ENCODE measurements at places on chromosomes 13 and 19.
A peak's percentile ranks its signal among the peaks of the same experiment; 100 is the strongest.

GRCh38 chr13:40798380-40798779 is 9.0 kb downstream of the SLC25A15 start:
- no peak for DNase-seq

DNA sequence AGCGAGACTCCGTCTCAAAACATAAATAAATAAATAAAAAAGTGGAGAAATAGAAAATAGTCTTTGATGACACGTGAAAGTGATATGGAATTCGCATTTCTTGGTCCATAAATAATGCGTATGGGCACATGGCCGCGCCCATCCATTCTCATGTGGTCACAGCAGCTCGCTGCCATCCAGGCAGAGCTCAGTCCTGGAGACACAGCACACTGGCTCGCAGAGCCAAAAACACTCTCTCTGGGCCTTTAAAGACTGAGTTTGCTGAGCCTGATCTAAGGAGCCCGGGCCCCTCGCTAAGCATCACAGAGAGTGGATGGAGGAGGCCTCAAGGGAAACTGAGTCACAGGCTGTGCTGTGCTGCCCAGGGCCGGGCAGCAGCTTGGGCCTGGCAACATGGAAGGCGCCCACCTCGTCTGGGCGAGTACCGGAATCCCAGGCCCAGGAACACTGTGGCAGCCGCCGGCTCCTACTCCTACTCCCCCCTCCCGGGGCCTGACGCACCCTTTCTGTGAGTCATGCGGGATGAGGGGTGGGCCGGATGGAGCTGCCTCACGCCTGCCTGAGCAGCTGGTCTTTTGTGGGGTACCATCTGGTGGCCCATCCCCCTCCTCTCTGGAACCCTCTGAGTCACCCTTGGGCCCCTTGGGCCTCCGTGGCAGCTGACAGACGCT is 28.9 kb upstream of the CACTIN start:
- no peak for DNase-seq

GRCh38 chr13:112669881-112670499 is 19.8 kb upstream of the ATP11A start:
- DNase-seq, result no peak

GRCh38 chr19:30235946-30236345 is 136.2 kb upstream of the ZNF536 start:
- no peak for DNase-seq

DNA sequence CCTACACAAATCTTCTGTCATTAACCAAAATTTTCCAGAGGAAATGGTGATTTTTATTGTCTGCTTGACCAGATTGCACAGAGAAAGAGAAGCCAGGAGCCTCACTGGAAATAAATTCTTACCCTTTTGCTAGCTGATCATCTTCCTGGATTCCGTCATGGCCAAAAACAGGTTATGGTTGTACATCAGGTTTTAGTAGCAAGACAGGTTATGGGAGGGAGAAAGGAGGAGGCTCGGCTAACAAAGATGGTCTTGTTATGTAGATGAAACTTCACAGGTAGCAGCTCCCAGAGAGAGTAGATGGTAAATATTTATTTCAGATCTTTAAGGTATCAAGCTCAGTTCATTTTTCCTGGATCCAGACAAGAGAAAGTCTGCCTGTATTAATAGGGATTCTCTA is 19.7 kb upstream of the CEACAM3 start:
- DNase-seq, result no peak

- no peak for DNase-seq
Observed at GRCh38 chr19:6693056-6693471, 23.1 kb upstream of the TNFSF14 start.

DNA sequence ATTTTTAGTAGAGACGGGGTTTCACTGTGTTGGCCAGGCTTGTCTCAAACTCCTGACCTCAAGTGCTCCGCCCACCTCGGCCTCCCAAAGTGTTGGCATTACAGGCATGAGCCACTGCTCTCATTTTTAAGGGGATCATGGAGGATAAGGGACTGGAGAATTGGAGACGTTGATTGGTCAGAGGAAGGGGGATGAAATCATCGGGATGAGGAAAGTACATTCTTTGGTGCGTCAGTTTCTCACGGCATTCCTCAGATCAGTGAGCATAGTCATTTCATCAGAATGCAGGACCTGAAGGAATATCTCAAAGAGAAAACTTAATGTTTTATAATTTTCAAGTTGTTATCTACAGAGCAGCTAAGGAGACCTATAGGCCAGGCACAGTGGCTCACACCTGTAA is 14.0 kb downstream of the ZNF114 start:
- DNase-seq, result no peak

GRCh38 chr13:35832551-35832950 is 298.6 kb downstream of the DCLK1 start:
- DNase-seq, result no peak

DNA sequence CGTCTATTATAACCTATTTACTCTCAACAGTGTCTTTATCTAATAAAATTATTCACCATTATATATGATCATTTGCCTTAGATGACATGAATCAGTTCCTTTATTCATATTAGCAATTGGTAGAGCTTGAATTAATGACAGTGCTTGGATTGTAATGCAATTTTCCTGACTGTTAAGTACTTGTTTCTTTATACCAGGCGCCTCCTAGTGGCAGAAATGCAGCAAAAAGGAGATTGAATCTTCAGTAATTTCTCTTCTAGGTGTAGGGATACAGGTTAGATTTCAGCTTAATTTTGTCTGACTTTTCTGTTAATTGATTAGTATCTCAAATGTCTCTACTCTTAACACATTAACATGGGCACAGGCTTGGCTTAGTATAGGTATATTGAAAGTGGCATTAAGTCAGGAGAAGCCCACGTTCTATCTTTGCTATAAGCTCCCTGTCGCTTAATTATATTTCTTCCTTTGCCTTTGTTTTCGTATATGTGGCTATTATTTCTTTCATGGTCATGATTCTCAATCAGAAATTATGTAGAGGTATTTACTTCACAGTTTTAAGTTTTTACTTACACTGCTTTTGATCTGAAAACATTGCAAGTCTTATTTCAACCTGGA is 9.1 kb upstream of the LHFPL6 start:
- peak; percentile 31 for DNase-seq

DNA sequence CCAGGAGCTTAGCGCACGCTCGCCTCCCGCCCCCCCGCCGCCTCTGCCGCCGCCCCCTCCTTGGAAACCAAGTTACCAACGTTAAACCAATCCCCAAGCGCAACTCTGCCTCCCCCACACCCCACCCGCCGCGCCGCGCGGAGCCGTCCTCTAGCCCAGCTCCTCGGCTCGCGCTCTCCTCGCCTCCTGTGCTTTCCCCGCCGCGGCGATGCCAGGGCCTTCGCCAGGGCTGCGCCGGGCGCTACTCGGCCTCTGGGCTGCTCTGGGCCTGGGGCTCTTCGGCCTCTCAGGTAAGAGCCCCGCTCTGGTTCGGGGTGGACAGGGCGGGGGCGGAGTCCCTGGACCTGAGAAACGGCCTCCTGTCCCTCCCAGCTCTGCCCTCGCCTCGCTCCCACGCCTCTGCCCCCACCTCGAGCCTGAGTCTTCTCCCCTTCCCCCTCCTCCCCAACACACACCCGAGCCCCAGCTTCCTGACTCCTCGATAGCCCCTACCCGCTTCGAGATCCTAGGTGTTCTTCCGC is at the start of gene ICAM5:
ICAM5 (plus strand) TSS at position 117 of the 521 bp plus-strand sequence; CDS start at position 209, 92 bp downstream.
- peak; percentile 78 for DNase-seq

- DNase-seq, result no peak
Observed at GRCh38 chr13:108322206-108322824, 52.8 kb downstream of the TNFSF13B start.

DNA sequence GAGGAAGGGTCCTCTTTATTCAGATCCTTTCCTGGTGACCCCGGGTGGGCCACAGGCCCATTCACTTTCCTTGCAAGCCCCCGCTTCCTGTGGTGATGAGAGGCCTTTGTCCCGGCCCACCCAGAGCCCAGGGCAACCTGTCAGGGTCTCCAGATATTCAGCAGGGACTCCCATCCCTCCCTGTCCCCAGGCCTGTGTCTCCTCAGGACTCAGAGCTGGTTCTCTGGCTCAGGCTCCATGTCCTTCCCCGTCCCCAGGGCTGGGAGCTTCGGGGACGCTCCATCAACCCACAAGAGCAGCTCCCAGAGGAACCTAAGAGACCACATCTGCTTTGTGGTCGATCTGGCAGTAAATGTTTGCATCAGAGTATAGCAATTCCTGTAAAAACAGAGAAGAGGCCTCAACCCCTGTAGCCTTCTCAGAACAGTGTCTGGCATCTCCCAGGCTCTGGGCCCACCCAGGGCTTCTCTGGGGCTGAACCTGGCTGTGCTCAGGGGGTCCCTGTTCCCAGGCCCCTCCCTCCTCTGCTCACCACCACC is 7.8 kb downstream of the CEACAM4 start:
- no peak for DNase-seq

DNA sequence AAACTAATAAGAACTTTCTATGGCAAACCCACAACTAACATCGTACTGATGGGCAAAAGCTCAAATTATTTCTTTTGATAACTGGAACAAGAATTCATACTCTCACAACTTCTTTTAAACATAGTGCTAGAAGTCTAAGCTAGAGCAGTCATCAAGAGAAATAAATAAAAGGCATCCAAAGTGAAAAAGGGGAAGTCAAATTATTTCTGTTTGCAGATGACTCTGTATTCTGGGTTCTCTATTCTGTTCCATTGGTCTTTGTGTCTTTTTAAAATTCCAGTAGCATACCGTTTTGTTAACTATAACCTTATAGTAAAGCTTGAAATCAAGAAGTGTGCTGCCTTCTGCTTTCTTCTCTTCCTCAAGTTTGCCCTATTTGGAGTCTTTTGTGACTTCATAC is 1215.9 kb downstream of the UQCRFS1 start:
- no peak for DNase-seq

- no peak for DNase-seq
Observed at GRCh38 chr13:99104396-99104795, 96.3 kb upstream of the UBAC2 start.

DNA sequence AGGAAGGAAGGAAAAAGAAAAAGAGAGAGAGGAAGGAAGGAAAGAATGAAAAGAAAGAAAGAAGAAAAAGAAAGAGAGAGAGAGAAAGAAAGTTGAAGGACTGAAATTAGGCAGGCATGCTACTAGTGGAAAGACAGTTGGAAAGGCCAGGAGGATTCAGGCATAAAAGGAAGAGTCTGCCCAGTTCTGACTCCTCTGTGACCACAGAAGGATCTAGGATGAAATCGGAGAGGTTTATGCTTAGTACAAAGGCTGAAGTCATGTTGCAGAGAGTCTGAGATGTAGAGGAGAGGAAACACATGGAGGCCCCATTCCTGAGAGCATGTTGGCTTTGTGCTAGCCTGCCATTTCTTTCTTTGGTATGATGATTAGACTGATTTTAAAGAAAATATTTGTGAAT is 246.5 kb upstream of the ARGLU1 start:
- DNase-seq, result no peak

DNA sequence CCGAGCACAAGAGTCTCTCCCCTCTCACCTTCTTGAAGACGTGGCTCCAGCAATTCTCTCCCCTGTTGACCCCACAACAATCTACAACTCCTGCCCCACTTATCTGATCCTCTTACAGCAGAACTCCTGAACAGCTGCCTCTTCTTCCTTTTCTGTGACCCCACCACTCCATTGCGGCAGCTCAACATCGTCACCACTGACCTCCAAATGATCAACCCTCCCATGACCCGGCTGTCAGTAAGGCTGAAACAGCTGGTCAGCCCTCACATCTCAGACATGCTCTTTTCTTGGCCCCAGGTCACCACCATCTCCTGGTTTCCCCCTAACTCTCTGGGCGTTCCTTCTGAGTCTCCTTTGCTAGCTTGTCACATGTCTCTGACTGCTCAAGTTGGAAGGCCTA is 1.8 kb downstream of the EXOSC5 start:
- no peak for DNase-seq

DNA sequence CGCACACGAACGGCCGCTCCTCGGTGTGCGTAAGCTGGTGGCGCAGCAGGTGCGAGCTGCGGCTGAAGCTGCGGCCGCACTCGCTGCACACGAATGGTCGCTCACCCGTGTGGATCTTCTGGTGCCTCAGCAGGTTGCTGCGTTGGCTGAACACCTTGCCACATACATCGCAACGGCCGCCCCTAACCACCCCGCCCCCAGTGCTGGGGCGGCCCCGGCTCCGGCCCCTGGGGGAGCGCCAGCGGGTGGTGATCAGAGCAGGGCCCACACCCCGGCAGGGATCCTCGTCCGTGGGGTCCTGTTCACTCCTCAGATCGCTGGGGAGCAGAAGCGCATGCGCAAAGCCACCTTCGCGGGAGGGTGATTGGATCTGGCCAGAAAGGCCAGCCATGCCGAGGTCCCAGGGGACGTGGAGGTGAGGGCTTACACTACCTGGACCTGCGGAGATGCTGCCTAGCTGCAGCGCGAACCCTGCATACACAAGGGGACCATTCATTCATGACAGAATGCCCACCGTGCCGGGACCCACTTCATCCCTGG is 4.7 kb upstream of the UBE2M start:
- peak; percentile 48 for DNase-seq

GRCh38 chr19:40054632-40055031 is 1.4 kb downstream of the ZNF780B start:
- DNase-seq, result no peak

DNA sequence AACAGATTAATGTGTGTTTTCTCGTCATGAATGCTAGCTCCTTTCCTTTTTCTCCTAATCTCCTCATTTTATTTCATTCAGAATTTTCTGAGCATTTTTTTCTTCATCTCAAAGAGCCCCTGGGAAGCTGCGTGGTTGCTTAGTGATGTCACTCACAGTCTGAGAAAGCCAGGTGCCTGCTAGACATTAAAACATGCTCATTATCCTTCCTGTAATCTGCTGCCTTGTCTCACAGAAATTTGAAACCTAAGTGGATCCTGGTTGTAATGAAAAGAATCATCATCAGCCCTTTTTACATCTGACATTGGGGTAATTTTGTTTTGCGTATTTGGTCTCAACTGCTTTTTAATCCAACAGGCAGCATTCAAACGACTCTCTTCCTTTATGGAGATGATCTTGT is 108.2 kb upstream of the RNF113B start:
- no peak for DNase-seq

DNA sequence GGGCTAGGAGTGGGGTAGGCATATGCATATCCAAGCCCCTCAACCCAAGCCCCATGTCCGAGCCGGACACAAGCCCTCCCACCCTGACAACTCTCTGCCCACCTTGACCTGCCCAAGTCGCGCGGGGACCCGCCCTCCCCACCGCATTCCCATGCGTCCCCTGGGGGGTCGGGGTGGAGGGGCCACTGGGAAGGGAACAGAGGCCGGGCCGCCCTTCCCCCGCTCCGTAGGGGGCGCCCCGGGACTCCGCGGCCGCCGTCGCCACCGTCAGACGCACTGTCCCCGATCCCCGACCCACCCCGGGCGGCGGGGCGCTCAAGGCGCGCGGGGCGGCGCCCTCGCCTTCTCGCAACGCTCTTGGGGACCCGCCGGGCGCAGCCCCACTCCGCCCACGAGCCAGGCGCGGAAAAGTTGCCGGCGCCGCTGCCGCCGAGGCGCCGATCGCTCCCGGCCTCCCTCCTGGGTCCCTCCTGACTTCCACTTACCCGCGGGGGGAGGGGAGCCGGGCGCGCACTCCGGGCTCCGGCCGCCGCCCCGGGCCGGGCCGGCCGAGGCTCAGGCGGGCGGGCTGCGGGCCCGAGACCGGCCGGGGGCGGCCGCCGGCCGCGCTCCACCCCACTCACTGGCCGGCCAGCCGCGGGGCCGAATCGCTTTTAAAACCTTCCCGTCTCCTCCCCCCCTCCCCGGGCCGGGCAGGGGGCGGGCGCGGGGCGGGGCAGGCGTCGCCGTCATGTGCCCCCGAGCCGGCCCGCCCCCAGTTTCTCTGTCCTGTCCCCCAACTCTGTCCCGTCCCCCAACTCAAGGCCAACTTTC is 34.4 kb upstream of the NANOS3 start:
- peak; percentile 69 for DNase-seq

GRCh38 chr19:50932690-50933083 is 20.2 kb downstream of the KLK5 start:
- DNase-seq, result no peak

All from stimulated activated CD4-positive, alpha-beta T cell treated with anti-CD3 and anti-CD28 coated beads, Interleukin-4, amount 100 ng/mL, for 4 hours (primary cell).